ENCODE measurements at places on chromosomes 11 and 22.

GRCh38 chr11:109416601-109417000 lies 5.4 kb upstream of the C11orf87 start:
- no peak for DNase-seq

GRCh38 chr11:61630089-61630488 lies 49.2 kb upstream of the SYT7 start:
- no peak for DNase-seq

GRCh38 chr22:40904101-40904500 lies 42.2 kb upstream of the DNAJB7 start:
- no peak for DNase-seq

GRCh38 chr11:11856638-11857037 lies 14.9 kb downstream of the USP47 start:
- no peak for DNase-seq

DNA sequence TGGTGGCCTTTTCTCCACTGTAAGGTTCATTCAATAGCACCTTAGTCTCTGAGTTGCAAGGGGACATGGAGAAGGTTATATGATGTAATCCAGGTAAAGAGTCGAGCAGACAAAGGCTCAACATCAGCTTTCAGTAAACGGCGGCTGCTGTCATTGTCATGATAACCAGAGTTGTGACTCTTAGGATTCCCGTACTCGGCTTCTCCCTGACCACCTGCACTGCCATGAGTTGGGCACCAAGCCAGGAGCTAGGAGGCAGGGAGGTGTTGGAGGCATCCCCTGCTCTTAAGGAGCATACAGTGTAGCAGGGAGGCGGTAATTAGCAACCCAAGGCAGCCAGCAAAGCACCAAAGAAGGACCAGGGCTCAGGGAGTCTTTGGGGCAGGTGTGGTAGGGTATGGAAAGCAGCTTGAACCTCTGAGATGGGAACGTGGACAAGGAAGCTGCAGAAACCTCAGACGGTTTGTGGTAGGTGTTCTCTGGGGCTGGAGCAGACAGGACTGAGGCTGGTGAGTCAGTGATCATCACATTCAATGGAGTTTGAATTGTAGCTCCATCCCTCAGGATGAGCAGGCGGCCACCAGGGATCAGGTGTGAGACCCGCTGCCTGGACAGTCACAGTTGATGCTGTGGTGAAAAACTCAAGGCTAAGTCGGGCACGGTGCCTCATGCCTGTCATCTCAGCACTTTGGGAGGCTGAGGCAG lies 31.7 kb downstream of the LIF start:
- no peak for DNase-seq

GRCh38 chr11:17563231-17563646 lies 16.2 kb downstream of the OTOG start:
- DNase-seq, result no peak

- no peak for DNase-seq
Measured at GRCh38 chr11:11444027-11444803, 91.2 kb upstream of the CSNK2A3 start.

- DNase-seq, result no peak
Measured at GRCh38 chr22:40176921-40177737, 596 bp upstream of the TNRC6B start.
